Activated naive CD4-positive, alpha-beta T cell treated with Interleukin-2 at 50 U/mL for 16 hours (primary cell): ENCODE measurements at places on chromosomes 2 and 18.
A peak's percentile ranks its signal among the peaks of the same experiment; 100 is the strongest.

- no peak for DNase-seq
These were observed 494.4 kb downstream of the SOX11 start for GRCh38 chr2:6186332-6187151.

DNA sequence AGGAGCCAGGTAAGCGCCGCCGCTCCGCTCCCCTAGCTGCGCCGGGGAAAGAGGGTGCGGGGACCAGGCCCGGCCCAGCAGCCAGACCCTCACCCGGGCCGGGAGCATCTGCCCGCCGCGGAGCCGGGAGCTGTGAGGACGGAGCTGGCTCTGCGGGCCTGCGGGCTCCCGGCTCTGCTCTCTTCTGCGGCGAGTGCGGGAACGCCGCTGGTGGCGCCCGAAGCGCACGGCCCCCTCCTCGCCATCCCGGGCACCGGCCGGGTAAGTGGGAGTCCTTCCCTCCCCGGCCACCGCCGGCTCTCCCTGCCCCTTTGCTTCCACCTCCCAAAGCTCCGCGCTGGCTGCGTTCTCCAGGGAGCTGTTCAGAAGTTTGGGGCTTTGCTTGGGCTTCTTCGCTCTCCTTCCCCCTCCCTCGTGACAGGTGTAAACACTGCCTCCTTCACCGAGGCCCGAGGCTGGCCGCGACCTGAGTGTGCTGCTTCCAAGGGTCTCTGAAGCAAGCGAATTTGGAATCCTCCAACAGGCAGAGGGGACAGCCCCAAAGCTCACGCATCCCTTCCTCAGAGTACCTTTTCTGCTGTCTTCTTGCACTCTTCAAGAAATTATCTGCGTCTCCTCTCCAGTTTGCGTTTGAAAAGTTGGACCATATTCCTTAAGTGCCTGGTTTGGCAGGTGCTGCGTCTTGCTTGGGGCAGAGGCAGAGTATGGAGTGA, 632 bp downstream of the AFTPH start:
- peak; percentile 42 for DNase-seq

- no peak for DNase-seq
These were observed 3.8 kb downstream of the CTIF start for GRCh38 chr18:48542513-48543181.

DNA sequence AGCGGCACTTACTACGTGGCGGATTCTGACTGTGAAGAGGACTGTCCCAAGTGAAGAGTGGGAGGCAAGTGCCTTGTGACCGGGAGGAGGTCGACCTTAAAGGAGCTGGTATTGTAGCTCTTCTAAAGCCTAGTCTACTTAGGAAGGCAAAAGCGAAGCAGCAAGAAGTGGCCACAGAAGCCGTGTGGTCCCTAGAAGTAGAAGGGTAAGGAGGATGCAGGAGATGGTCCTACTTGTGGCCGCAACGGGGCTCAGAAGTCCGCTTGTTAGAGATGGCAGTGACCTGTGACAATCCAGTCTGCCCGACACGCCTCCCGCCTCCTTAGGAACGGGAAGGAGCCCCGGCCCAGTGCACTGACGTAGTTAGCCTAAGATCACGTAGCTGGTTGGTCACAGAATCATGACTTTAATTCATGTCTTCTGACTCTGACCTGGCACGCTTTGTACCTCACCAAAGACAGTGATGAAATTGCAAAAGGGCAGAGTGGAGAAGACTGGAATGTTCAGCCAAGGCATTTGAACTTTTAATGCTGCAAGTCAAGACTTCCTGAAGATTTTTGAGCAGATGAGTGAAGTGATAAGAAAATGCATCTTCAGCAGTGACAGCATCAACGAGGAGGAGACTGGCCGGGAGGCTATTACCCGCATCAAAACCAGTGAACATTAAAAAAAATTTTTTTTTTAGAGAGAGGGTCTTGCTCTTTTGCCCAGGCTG, 749 bp upstream of the EIF2AK3 start:
- DNase-seq: peak; percentile 82

- DNase-seq: no peak
These were observed 322.9 kb upstream of the RAB12 start for GRCh38 chr18:8286303-8286702.

DNA sequence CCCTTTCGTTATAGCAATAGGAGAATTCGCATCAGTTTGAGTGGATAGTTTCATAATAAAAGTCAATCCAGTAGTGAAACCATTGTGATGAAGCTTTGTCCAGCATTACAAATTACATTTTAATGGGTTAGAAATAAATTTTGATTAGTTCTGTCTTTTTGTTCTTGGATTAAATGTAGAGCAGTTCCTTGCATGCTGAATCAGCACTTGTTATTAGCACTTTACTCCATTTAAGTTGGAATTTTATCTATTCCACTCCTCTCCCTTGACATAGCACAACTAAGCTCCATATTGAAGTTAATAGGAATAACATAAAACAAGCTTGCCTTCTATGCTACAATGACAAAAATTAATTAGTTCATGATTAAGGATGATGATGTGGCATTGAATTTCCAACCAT, 624.1 kb downstream of the CCDC85A start:
- DNase-seq: no peak

DNA sequence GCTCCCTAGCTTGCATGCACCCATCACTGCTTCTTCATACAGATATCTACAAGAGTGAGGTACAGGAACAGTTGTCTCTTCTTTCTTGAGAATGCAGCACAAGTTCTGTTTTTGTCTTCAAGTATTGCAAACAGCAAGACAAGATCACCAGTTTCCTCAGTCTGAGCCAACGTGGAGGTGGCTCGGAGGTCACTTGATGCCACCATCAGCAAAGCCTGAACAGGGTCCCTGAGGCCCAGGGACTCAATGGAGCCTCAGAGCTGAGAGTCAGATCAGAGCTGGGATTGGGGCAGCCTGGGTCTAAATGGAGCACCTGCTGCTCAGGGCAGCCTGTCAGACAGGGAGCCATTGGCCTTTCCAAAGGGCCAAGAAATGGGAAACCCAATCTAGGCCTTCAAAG, 290.7 kb upstream of the ID2 start:
- no peak for DNase-seq
